ENCODE measurements at places on chromosomes 12 and 14.

GRCh38 chr14:68952531-68953195, 26.4 kb downstream of the ACTN1 start:
- no peak for DNase-seq

DNA sequence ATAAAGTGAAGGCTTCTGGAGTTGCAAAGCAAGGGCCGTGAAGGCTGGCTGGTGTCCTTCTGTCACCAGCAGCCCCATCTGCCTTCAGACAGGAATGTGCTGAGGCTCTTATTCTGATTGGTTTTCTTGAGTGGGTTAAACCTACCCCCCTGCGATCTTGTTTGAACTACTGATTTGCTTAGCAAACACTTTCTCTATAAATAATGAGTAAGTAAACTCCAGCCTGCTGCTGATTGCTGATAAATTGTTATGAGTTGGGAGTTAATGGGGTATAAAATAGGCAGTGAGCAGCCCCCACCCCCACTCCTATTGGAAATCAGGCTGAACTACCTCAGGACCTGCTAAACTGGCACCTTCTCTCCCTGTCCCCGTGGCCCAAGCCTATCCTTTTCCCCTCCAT, 146.1 kb upstream of the NOS1 start:
- peak; percentile 94 for DNase-seq

DNA sequence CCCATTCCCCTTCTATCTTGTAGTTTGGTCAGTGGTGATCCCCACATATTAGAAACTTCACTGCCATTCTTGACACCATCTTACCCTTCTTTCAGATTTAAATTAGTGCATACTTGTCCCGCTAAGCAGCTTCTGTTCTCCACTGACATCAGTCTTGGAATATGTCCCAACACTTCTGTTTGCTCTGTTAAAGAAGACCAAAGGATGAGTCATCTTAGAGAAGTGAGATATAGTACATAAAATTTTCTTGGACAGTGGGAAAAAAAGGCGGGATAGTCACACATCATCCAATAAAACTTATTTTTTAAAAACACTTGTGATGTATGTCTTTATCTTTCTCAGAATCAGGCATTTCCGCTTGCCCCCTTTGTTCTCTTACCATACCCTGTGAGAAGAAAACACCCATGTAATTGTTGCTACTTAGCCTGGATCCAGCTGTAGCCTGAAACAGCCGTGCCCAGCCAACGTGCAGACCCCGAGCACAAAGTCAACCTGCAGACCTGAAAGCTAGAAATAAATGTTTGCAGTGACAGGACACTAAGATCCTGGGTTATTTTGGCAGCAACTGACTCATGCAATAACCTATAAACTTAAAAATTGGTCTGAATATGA, 100.1 kb upstream of the PDE3A start:
- peak; percentile 26 for DNase-seq

GRCh38 chr12:56034586-56035332, 7.0 kb upstream of the RPS26 start:
- no peak for DNase-seq

- no peak for DNase-seq
Observed at GRCh38 chr14:54650331-54650958, 83.5 kb downstream of the SAMD4A start.

- peak; percentile 17 for DNase-seq
Observed at GRCh38 chr14:21868442-21869046, 194.9 kb upstream of the OR4E1 start.

DNA sequence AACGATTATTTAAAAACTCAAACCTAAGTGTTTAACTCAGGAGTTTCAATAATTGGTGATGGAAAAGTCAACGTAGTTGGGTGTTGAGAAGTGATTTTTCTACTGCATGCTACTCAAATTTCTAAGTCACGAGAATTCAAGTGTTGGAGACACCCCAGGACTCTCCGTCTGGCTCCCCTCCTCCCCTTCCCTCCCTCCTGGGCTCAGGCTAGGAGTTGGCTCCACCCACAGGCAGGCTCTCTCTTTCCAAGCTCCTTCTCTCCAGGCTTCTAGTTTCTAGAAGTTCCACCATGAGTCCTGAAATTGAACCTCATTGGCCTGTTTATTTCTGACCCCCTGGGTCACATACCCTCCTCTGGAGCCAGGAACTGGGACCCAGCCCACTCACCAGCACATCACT, 73.0 kb downstream of the TMEM132D start:
- DNase-seq, result no peak

GRCh38 chr12:116508145-116509121, 50.7 kb upstream of the MAP1LC3B2 start:
- no peak for DNase-seq

DNA sequence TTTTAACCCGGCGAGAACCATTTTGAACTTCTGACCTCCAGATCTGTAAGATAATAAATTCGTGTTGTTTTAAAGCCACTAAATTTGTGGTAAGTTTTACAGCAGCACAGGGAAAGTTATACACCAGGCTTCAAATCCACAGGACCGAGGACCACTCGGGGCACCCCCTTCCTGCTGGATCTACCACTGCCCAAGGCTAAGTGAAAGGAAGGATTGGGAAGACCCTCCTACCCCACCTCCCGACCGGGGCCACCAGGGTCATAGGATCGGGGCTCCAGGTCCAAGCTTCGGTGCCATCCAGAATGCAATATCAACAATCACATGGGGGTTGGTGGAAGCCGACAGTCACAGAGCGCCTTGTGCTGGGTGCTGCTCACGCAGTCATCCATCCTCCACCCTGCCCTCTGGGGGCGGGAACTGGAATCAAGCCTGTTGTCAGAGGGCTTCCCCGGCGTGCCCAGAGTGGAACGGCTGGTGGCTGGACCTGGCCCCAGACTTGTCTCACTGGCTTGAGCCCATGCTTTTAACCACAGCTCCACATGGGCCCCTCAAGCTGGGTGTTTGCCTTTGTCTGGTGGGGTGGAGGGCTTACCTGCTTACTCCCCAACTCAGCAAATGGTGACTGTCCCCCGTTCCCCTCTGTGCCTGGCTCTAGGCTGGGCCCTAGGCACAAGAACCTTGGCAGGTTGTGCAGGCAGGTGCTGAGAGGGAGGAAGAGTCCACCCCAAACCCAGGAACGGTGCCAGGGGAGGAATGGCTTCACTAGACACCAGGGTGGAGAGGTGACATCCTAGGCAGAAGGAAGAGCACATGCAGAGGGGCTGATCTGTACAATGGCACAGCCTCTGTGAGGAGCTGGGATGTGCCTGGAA, 180.3 kb upstream of the RTL1 start:
- no peak for DNase-seq

- no peak for DNase-seq
Observed at GRCh38 chr12:25372002-25372401, 121.3 kb upstream of the KRAS start.

GRCh38 chr14:65297744-65298143, 114.8 kb upstream of the FUT8 start:
- DNase-seq, result no peak
